Heart right ventricle (tissue), 16 donors: ENCODE measurements at places on chromosomes 1 and 21.
A peak's percentile ranks its signal among the peaks of the same experiment; 100 is the strongest.

DNA sequence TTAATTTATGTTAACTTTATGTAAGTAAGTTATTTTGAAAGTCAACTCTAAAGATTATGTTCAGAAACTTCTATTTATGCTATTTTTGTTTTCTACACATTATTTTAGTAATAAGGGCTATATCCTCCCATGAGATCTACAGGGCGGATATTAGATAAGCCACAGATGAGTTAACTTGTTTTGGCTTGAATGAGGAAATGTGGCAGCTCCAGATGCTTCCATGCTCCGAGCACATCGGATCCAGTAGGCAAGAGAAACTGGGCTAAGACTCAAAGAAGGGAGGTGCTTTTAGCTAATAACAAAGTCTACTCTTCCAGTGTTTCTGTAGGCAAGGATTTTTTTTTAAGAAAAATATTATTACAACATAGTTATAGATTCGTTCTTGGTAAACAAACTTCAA lies 20.0 kb upstream of the LAMC1 start:
- peak; percentile 26 for DNase-seq

- DNase-seq = no peak
Observed at GRCh38 chr21:15978215-15978738, 248.5 kb downstream of the USP25 start.

DNA sequence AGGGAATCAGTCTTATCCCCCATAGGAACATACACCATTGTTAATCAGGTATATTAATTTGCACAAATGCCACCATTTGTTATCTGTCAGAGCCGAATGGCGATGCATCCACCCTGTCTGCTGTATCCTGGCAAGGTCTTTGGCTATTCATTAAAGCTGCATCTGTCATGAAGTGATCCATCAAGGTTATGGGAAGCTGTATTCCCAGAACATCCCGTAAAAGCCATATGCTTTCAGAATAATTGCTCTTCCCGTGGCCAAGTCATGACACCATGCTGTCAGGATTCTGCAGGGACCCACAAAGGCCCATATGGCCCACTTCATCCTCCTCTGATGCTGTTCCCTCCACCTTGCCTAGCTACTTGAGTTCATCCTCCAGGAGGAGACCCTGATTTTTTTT lies 103.9 kb downstream of the RAVER2 start:
- no peak for DNase-seq

GRCh38 chr1:51605961-51606723 lies 10.8 kb upstream of the OSBPL9 start:
- no peak for DNase-seq

- no peak for DNase-seq
Observed at GRCh38 chr1:86872086-86872485, 41.8 kb downstream of the SELENOF start.

GRCh38 chr1:233368106-233368788 lies 40.7 kb downstream of the MAP3K21 start:
- DNase-seq = no peak

- DNase-seq = no peak
Observed at GRCh38 chr1:244709076-244709475, 56.1 kb downstream of the DESI2 start.

GRCh38 chr1:247274605-247275256 lies 18.9 kb downstream of the VN1R5 start:
- DNase-seq = no peak

DNA sequence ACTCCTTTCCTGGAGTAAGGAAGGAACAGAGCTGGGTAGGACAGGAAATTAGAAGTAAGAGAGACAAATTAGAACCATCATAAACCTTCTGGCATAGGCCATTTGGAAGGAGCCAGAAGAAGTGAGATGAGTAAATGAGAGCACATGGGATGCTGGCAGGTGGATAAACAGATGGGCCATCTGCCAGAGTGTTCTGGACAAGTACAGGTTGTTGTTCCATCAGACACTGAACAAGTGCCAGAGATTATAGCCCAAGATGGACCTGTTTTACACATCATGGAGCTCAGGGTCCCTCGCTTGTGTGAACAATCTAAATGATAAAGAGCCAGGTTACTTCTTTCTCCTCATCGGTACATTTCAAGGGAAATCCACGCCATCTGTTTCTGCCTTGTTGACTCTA lies 200.3 kb downstream of the HHIPL2 start:
- DNase-seq = no peak

DNA sequence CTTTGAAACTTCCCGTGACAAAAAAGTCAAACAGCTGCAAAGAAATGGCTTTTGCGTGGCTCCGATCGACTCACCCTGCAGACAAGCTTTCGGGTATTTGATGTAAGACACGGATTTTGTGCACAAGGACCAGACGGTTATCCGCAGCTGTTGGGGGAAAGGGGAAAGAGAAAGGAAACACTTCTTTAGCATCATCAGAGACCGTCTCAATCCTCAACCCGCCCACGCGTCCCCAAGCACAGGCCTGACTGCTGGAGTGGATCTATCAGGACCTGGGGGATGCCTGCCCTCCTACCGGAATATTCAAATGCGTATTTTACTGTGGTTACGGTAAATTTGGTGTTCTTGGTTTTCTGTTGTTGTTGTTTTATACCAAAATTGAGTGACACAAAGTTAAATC lies 11.2 kb downstream of the WRAP73 start:
- no peak for DNase-seq

DNA sequence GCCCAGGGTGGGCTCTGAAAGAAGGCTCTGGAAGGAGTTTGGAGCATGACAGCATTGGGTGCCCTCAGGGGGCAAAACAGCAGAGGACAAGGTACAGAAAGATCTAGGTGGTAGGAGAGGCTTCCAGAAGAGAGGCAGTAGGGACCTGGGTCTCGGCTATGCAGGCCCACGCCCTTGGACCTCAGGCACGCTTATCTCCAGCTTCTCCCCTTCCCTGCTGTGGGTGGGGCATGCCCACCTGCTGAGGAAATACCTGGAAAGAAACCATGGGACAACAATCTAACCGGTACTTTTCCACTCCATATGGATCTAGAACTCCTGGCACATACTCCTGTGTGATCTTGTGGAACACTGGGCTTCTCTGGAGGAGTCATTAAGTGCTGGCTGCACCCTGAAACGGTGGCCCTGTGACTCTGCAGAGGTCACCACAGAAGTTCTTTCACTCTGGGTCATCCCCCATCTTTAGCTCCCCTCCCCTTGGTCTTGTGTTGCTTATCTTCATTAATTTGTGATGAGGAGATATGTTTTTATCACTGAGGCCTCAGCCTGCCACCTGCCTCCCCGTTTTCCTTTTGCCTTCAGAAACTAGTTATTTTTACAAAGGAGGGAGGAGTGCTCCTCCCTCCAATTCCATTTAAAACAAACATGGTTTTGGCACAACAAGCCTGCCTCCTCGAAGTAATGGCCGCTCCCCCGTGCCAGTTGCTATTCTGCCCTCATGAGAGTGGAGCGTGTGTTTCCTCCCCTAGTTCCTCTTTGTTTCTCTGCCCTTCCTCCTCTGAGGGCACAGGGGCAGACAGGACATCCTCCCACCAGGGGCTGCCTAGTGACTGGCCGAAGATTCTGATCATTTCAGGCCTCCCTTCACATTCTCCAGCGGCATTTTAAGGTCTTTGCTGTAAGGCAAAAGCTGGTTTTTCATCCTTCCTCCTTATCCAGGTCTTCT lies 78.0 kb upstream of the ATP5PO start:
- DNase-seq = no peak

- DNase-seq = no peak
Observed at GRCh38 chr1:109849655-109850054, 61.0 kb upstream of the CSF1 start.

GRCh38 chr1:214396330-214396729 lies 115.4 kb downstream of the SMYD2 start:
- DNase-seq = no peak

GRCh38 chr1:44542420-44543063 lies 131.7 kb downstream of the TMEM53 start:
- DNase-seq = no peak

DNA sequence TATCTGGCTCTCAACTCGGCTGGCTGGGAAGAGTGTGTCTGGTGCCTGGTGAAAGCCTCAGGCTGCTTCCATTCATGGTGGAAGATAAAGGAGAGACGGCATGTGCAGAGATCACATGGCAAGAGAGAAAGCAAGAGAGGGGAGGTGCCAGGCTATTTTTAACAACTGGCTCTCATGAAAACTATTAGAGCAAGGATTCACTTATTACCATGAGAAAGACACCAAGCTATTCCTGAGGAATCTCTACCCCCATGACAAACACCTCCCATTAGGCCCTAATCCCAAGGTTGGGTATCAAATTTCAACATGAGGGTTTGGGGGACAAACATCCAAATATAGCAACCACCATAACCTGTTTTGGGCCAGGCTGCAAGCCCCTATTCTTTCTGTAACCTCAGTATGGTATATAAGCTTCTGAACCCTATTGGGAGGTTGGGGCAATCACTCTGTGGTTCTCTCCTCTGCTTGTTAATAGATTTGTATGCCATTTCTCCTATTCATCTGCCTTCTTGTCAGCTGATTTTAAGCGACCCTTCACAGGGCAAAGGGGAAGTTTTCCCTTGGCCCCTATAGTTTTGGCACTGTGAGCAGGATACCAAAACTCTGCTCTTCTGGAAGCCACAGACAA lies 179.0 kb upstream of the TNR start:
- no peak for DNase-seq

DNA sequence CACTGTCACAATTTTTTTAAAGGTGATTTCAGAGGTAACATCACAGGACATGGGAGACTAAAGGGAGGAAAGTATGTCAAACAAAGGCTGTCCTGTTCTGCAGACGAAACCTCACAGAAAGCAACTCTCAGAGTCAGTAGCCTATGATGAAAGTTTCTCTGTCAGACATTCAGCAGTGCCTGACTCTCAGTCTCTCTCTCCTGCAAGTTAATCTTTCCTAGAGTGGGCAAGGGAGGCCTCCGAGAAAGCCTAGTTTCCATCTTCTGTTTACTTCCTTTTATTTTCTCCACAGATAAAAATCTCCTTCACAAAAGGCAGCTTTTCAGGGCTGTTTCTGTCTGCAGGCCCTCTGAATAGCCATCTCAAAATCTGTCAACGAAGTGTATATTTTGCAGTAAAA lies 24.9 kb upstream of the FMO2 start:
- DNase-seq = no peak

GRCh38 chr1:168167806-168168205 lies 11.0 kb upstream of the TIPRL start:
- no peak for DNase-seq

DNA sequence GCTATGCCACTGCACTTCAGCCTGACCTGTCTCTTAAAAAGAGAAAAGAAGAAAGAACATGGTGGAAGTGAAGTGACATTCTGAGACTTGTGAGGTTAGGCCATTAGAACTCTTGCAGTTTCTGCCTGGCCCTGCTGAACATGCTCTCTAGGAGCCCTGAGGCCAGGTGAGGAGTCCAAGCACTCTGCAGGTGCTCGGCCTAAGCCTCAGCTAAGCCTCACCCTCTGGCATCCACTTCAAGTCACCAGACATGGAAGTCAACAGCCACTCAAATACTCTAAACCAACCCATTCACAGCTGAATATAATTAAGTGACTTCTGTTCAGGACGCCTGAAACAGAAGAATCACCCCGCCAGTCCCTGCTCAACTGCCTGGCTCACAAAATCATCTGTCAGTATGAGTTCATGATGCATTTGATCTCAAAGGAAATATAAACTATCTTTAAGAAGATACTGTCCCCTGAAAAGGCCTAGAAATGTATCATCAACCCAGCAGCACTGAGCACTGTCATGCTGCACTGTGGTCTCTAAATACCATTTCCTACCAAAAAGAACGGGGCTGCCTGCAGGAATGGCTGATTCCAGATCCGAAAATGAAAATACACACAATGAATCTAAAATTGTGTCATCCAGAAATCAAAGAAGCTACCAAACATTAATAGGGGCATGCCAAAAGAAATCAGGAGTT lies 118.8 kb downstream of the PSMG1 start:
- no peak for DNase-seq

DNA sequence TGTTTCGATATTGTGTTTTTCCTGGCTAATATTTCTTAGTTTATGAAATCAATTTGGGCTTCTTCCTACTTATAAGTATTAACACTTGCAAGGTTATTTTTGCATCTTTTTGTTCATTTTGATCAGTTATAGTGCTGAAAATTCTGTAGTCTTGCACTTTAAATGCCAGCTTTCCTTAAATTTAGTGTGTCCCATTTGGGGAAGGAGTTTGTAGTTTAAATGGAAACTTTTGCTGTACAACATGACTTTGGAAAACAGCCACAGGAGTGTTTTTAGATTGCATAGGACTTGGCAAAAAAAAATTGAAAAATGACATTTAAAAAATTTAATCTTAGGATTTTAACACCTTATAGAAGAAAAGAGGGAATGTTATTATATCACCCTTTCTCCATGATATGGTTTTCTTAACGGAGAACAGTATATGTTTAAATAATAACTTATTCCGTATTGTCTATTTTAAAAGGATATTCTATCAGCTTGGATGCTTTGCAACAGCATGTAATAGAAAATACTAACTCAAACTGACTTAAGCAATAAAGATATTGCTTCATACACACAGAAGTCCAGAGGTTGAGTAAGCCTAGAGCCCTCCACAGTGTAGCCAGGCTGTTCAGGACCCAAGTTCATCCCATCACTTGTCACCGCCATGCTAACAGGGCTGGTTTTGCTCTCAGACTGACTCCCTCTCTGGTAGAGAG lies 53.8 kb downstream of the LYPLAL1 start:
- no peak for DNase-seq

- no peak for DNase-seq
Observed at GRCh38 chr1:186330758-186331157, 44.3 kb downstream of the TPR start.

DNA sequence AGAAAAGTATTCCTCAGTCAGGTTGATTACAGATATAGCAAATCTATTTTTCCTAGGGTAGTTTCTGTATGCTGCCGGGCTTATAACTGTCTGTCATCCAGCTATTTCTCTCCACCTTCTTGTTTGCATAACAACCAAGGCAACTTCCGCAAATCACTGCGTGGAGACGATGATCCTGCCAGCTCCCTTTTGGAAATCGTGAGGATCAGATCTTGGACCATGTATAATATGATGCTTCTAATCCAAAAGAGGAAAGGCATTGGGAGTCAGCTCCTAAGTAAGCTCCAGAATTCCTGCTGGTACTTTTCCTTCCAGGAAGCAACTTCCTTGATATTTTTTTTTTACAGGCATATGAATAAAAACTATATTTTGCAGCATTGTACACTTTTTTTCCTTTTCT lies 445 bp upstream of the RGS4 start:
- no peak for DNase-seq

GRCh38 chr1:193322211-193322610 lies 135.8 kb upstream of the B3GALT2 start:
- DNase-seq = no peak

GRCh38 chr1:51901151-51901550 lies 22.6 kb upstream of the NRDC start:
- DNase-seq = no peak

- no peak for DNase-seq
Observed at GRCh38 chr1:53093778-53094532, 31.9 kb downstream of the PODN start.
